ENCODE measurements at places on chromosomes 2 and 18. TPM values are rescaled to one million over a fixed set of nuclear protein-coding genes. Genes with fewer than 3 reads are reported as not detected.

Gene SERPINB7
- not detected for total RNA-seq

Gene TMEM163
- 2.3 TPM for total RNA-seq

- no peaks in the 10 kb centered on the region for H3K27me3 ChIP-seq
- peak overlapping the region; percentile 64 for H3K27ac ChIP-seq
- DNase-seq: peak; percentile 50
- no peaks in the 10 kb centered on the region for H3K36me3 ChIP-seq
- no peaks in the 10 kb centered on the region for H3K4me1 ChIP-seq
Measured at GRCh38 chr2:85353876-85354285, 447 bp downstream of the RETSAT start.

Gene AP1S3
- total RNA-seq: 0.60 TPM

DNA sequence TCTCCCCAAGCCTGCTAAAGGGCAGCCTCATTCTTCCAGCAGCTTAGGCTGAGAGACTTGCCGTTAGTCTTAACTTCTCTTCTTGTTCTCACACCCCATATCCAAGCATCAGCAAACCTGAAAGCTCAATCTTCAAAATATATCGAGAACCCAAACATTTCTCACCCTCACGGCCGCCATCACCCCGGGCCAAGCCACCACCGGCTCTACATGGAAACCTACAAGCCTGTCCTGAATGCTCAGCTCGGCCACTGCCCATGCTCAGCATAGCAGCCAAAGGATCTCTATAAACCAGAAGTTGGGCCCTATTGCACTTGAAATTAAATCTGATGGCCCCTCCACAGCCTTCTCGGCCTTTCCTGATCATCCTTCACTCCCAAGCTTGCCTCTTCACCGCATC is 2.1 kb downstream of the HS1BP3 start:
- H3K27me3 ChIP-seq: no peaks in the 10 kb centered on the region
- H3K4me3 ChIP-seq: no peak overlapping the region
- H3K4me1 ChIP-seq: peaks cover 10% of the 10 kb centered on the region

Gene EGR4
- not detected for total RNA-seq

- no peak for DNase-seq
- no peaks in the 10 kb centered on the region for H3K4me1 ChIP-seq
- H3K4me3 ChIP-seq: no peak overlapping the region
Measured at GRCh38 chr2:181784556-181784955, 104.2 kb upstream of the NEUROD1 start.

Data from ovary (tissue), 10 donors.